Common myeloid progenitor, CD34-positive (primary cell): ENCODE measurements at places on chromosomes 5 and 9.

DNA sequence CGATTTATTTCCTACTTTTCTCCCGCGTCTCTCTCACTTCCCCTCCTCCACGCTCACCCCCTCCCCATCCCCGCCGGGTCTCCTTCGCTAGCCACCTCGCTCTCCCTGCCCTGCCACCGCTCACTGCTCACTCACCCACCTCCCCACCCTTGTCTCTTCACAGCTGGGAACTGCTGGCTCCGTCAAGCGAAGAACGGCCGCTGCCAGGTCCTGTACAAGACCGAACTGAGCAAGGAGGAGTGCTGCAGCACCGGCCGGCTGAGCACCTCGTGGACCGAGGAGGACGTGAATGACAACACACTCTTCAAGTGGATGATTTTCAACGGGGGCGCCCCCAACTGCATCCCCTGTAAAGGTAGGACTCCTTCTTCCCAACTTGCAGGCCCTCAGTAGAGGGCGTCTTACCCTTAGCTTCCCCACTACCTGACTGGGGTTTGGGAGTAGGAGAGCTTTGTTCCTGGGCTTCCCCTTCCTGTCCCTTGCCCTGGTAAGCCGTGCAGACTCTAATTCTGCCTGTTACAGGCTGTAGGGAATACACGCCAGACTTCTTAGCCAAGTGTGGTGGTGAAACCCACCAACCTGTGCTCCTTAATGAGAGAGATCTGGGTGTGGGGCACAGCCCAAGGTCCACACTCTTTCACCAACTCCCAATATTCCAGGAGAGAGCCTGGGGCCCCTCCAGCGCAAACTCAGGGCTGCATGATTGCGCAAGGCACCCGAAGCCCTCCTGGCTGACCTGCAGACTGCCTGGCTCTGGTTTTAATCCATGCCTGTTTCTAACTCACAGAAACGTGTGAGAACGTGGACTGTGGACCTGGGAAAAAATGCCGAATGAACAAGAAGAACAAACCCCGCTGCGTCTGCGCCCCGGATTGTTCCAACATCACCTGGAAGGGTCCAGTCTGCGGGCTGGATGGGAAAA, 2.5 kb downstream of the FST start:
- peak; percentile 58 for DNase-seq

DNA sequence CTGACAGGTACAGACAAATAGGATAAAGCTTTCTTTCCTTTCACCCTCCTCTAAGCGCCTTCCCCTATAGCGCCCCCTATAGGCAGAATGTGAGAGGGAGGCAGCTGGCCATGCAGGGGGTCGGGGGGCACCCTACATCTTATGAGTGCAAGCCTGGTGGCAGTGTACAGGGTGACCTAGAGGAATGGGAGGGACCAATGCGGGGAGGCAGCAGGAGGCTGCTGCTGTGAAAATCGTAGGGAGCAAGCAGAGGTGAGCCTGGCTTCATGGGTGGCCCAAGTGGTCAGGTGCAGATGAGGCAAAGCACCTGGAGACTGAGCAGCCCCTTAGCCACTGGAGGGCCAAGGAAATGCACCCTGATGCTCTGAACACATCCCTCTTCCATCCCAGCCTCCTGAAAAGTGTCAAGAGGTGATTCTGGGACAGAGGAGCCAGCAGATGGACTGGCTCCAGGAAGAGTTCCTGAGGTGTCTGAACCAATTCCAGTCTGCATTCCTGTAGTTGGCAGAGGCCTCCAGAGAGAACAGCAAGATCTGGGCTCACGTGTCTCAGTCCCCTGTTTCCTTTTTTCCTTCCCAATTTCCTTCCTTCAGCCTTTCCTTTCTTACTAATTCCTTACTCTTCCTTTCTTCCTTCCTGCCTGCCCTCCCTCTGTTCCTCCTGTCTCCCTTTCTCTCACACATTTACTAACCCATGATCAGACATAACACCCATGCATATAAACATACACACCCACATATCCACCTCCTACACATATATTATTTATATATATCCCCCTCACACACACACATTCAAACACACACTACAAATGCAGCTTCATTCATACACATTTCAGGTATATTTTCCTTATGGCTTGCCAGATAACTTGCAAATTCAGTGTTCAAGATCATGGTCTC, 32.8 kb upstream of the GALNT10 start:
- DNase-seq: no peak

DNA sequence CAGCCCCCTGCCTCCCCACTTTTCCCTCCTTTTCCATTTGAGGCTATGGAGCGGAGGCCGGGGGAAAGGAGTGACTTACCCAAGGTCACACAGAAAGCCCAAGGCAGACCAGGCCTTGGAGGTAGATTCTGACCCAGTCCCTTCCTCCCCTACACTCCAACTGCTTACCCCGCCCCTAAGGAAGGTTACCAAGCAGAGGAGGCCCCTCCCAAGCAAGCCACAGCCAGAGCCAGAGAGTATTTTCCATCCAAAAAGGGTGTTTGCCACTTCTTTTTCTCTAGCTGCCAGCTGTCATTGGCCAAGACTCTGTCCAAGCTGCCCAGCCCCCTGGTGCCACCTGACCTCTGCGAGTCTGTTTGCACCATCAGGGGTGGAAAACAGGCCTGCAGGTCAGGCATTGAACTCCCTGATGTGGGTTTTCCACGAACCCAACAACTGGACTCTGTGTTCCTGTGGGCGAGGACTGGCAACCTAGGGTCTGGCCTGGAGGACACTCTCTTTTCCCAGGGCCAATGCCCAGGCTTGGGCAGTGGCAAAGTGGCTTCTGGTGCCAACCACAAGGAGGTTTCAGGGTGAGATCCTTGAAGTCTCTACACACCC, 6.3 kb upstream of the ASS1 start:
- DNase-seq: no peak

DNA sequence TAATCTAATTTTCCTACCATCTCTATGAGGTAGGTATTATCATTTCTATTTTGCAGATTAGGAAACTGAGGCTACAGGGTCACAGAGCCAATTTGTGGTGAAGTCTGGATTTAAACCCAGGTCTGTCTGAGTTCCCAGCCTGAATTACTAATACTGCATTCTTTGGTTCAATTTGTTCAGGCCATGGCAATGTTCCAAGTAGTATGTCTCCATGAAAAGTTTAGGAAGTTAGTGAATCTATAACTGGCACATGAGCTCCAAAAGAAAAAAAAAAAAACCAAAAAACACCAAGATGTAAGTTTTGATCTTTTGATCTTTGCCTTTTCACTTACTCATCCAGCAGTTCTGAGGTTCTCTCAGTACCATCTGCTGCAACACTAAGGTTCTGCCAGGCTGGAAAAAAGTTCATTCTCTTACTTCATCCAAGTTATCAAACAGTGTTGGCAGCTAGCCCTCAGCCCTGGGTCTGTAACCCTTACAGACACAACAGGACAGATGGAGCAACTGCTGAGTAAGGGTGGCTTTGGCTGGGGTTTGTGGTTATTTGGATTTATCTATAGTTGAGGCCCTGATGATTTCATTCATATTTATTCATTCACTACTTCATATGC, 4.4 kb upstream of the TMEM268 start:
- DNase-seq: peak; percentile 77

DNA sequence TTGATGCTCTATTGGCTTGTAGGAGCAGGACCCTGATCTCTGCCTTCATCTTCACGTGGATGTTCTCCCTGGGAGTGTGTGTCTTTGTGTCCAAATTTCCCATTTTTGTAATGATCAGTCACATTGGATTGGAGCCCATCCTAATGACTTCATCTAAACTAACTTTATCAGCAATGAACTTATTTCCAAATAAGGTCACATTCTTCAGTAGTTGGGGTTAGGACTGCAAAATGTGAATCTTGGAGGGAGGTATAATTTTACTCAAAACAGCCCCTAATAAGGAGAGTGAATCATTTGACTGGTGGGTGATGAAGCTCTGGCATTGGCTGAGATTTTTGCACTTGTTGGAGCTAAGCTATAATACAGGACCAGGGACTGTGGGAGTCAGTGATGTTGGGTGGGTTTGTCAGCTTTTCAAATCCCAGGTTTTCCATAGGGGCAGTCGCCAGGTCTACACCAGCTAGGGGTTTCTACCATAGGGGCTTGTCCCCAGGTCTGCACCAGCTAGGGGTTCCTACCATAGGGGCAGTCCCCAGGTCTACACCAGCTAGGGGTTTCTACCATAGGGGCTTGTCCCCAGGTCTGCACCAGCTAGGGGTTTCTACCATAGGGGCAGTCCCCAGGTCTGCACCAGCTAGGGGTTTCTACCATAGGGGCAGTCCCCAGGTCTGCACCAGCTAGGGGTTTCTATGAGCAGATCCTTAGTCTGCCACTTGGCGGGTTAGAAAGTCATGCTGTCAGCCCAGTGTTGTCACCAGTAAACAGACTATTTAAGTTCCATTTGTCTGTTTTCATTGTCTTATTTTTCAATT, 382.6 kb upstream of the DAP start:
- DNase-seq: no peak

DNA sequence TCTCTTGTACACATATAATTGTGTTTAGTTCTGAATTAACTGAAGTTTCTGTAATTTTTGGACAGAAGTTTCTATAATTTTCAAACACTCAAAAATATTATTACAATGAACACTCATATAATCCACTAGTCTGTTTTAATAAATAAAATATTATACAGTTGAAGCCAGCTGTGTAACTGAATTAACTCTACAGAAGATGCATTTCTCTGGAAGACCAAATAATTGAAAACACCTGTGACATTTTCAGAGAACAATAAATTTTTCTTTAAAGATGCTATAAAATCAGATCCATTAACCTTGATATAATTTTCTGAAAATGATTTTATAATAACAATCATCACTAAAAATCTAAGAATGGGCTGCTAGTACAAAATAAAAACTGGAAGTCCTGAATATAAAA, 14.7 kb downstream of the NADK2 start:
- DNase-seq: no peak

DNA sequence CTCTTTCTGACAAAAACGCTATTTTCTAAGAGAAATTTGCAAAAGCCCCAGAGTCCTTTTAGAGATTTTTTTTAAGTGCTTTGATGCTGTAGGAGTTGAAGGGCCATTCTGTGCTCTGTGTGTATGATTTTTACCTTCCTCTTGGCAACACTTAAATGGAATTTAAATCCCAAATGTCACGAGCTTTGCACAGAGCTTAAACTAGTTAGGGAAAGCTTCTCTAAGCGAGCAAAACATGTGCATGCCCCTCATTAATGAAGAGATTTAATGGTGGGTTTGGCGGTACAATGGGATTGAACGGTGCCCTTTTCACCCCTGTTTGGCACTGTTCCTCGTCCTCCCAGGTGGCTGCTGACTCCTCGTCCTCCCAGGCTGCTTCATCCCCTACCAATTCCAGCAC, 220.7 kb downstream of the DRD1 start:
- no peak for DNase-seq

- DNase-seq: no peak
Observed at GRCh38 chr5:157196045-157196444, 15.4 kb downstream of the ITK start.

- no peak for DNase-seq
Observed at GRCh38 chr5:126963822-126964375, 66.5 kb downstream of the MARCHF3 start.
